ENCODE measurements at places on chromosomes 7 and 10. TPM values are rescaled to one million over a fixed set of nuclear protein-coding genes. Genes with fewer than 3 reads are reported as not detected.
A peak's percentile ranks its signal among the peaks of the same experiment; 100 is the strongest.

Gene KNDC1
- under 0.01 TPM for polyA plus RNA-seq

DNA sequence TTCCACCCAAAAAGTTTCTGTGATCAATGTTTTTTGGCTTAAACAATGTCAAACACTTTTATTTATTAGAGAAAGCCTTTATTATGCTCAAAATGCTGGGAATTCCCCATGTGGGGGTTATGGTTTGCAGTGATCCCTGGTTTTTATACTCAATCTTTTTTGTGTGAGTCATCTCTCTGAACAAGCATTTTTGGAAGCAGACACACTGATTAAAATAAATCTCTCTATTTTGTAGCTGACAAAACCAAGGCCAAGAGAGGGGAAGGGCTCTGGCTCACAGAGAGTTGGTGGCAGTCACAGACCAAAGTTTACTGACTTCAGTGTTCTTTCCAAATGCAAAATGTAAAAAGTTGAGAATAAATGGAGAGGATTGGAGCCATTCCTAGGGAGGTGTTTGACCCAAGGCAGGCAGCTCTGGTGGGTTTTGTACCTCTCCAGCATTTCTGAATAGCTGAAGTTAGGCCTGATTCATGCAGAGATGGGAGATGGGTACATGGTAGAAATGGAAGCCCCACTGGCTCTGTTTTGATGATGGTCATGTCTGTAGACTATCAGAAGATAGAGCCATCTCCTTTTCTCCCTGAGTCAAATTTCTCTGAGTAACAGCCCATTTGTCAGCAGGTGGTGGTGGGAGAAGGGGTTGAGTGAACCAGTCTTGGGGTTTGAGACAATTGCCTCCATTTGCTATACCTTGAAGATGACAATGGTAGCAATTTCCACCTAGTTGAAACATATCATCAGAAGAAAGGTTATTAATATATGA lies 45.4 kb upstream of the NAMPT start:
- no peak for DNase-seq

DNA sequence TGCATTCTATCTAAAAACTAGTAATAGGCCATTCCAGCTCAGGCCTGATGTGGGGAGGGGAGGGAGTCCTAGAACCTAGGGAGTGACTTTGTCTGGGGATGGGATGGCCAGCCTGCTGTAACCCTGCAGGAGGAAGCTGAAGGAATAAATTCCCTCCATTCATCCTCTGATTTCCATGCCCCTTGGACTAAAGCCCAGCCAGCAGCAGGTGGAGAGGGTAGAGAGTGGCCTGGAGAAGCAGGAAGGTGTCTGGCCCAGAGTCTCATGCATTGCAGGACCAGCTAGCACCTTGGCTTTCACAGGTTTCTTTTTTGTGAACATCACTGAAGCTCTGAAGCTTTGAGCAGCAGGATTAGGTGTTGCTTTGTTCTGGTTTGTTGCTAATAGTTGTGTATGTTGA lies 32.8 kb upstream of the CDH23 start:
- no peak for DNase-seq

GRCh38 chr7:87463982-87464381 lies 11.5 kb downstream of the ABCB4 start:
- no peak for DNase-seq

DNA sequence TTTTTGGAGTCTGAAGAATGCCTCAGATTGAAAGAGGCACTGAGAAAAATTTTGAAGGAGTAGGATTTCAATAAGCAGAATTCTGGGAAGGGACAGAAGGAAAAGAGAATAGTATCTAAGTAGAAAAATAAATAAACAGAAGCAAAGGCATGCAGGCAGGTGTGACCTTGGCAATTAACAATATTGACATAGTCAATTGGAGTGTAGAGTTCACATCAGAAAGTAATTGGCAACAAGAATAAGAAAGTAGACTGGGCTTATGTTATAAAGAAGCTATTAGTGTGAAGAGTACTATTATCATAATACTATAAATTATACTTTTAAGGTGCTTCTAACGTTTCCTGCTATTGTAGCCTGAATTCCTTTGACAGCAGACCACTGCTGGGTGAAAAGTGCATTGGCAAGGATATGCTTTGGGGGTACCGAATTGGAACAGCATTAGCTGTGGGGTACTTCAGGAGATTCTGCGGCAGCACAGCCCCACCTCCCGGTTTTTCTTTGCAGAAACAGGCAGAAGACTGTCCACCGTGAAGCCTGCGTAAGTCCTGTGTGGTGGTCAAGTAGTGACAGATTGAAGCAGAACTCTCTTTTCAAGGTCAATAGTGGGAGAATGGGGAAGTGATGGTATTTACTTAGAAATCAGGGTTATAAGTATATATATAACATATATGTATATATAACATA lies 357.0 kb downstream of the THSD7A start:
- no peak for DNase-seq

- no peak for DNase-seq
Observed at GRCh38 chr10:90317172-90317571, 540.7 kb downstream of the HTR7 start.

Gene DEPP1
- 79.3 TPM for polyA plus RNA-seq

DNA sequence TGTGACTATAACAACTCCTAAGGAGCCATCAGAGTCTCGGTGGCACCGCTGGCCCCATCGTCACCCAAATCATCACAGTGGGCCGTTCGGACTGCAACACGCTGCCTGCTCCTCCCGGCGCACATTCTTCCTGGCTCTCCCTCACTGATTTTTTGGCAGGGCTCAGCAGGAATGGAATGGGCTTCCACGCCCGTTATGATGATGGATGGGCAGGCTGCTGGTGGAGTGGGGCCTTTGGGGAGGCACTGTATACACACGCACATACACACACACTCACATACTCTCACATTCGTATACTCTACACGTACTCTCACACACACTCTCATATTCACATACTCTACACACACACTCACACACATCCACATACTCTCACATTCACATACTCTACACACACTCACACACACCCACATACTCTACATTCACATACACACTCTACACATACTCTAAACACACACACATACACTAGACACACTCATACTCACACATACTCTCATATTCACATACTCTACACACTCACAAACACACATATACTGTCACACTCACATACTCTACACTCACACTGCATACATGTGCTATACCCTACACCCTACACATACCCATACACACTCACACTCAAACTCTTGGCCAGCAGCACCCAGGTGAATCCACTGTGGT lies 99.8 kb downstream of the KCNMA1 start:
- DNase-seq, result no peak

DNA sequence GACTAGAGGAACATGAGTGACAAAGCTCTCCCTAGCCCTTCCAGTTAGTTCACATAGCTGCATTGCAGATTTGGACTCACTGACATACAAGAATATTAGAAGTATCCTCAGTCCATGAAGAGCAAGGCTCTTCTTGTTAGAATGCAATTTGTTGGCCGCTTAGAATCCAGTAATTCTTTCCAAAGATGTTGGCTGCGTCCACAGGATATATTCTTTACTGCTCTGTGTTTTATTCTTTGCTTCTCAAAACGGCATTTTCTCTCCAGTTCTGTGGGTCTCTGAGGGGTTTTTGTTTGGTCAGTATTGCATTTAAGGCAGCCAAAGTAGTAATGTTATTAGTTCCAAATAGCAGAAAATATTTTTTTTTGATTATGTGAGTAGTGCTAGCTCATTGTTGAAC lies 588.6 kb downstream of the DNAJB9 start:
- no peak for DNase-seq

DNA sequence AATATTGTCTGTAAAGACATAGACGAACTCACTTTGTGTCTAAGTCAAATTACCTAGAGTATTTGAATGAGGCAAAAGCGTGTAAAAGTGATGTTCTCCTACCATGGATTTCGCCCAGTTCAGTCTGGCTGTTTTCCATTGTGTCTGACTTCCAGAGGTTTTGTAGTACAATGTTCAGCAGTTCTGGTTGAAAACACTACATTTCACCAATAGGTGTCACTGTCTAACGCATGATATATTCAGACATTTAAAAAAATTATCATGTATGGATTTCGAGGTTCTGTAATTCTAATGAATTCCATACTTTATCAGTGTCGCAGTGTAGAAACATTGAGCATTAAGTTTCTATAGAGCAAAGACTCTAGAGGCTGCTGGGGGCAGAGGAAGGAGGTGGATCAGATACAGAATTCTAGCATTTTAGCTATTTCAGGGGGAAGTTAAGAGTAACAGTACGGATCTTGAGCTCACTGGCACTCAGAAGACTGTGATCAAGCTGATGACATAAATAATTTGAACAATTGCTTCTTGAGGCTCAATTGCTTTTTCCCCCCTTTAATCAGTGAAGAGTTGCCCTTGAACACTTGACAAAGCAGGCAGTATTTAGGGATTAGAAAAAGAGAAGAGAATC lies 196.9 kb upstream of the RHOBTB1 start:
- no peak for DNase-seq

- DNase-seq, result peak; percentile 63
Observed at GRCh38 chr7:112452102-112452888, 2.0 kb downstream of the IFRD1 start.

- peak; percentile 78 for DNase-seq
Observed at GRCh38 chr7:151875942-151876898, 695 bp downstream of the PRKAG2 start.

DNA sequence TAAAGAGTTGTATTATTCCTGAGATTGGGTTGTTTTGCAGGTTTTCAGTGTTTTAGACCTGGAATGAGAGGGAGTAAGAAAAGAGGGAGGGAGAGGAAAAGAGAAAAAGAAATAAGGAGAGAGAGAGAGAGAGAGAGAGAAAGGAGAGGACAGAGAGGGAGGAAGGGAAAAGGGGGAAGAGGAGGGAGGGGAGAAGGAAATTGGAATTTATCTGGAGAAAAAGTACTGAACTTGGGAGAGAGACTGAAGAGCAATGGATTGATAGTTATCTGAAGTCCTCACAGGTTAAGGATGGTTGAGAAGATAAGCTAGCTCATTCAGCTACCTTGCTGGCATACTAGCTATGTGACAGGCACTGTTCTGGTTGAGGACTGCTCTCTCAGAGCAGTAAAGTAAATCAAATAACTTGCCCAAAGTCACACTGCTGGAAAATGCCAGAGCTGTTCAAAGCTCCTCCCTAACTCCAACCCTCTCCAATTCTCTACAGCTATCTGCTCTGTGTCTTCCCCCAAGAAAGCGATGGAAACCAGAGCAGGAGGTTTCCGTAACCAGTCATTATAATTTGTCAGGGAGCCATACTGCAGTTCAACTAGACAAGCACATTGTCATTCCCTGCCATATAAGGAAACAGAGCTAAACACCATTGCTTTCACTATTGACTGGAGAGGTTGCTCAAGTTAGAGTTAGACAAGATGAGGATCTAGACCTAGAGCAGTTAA lies 10.7 kb downstream of the CALD1 start:
- DNase-seq, result no peak

DNA sequence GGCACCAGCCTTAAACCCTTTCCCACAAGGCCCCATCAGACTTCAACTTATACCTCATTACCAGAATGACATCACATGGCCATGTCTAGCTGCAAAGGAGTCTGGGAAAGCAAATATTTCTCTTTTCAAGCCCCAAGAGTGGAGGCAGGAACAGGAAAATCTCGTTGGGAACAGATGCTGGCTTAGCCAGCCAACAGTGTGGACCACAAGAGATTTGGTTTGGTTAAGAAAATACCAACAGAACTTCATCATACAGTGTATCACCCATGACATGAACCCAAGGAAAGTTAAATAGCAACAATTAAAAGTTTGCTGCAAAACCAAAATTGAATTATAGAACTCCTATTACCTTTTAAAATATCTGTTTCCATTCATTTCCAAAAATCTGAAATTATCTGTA lies 2.2 kb upstream of the MET start:
- no peak for DNase-seq

- DNase-seq, result peak; percentile 90
Observed at GRCh38 chr10:71212318-71213126, at the start of gene UNC5B. Gene UNC5B, plus strand, starts transcription at chr10:71212570. Its CDS starts 416 bp downstream, at chr10:71212986.

Measured in psoas muscle (tissue), 8 donors.